ENCODE measurements at places on chromosomes 2 and 18.
A peak's percentile ranks its signal among the peaks of the same experiment; 100 is the strongest.

GRCh38 chr18:73270920-73271634 is 403.3 kb upstream of the NETO1 start:
- no peak for DNase-seq

DNA sequence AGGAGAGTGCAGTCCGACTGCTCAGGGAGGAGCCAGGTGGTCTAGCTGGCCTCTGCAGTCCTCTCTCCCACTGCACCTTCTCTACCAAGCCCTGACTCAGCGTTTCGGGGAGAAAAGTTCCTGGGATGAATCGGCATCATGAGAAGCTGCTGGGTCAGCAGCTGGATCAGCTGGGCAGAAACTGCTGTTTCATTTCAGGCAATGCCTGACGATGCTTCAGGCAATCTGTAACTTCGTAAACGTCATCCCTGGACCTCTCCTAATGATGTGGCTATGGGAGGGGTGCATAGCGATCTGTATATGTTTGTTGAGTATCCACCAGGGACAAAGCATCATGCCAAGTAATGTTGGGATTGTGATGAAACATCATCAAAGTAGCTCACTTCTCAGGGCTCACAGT is 20.7 kb downstream of the LIPG start:
- no peak for DNase-seq

DNA sequence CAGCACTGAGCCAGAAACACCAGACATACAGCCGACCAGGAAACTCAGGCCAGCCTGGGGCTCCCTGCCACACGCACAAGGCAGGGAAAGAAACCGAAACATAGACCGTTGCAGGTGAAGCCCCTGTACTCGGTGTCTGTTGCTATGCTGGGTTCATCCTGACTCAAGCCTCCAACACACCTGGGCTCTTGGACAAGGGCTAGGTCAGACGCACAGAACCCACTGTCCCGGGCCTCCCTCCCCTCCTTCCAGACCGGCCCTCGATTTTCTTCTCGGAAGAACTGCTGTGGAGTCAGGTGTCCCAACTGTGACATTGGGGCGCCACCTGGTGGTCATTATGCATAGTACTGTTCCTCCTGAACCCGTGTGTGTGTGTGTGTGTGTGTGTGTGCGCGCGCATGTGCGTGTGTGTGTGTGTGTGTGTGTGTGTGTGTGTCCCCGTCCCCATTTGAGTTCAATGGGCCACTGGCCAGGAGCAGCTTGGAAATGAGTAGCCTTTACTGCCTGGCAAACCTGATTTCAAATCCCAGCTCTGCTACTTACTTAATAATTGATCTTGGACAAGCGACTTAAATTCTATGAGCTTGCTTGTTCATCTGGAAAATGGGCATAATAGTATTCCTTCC is 55.4 kb upstream of the GLI2 start:
- peak; percentile 46 for DNase-seq

DNA sequence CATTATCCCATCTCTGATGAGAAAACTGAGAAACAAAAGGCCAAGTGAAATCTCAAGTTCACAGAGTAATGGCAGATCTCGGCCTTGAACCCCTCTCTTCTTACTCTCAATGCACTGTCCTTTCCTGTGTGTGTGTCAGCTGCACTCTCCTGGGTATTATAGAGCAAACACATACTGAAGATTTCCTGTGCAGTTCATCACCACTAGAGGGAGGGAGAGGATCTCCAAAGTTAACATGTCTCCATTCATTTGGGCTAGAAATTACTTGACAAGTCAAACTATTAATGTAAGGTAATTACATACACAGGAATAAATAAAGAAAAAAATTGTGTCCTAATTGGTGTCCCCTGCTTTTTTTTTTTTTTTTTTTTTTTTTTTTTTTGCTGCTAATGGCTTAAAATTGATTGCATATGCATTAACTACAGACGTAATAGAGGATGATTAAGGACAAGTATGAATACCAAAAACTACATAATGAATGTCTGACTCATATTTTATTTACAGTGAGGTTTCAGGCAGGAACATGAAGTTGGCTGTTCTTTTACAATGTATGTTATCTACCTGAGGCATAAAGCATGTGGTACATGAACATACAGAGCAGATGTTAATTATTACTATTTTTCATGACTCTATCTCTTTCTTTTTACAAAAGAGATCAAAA is 269.2 kb downstream of the NYAP2 start:
- peak; percentile 22 for DNase-seq

- DNase-seq, result no peak
These were observed 304.2 kb downstream of the CYP26B1 start for GRCh38 chr2:71843391-71843850.

DNA sequence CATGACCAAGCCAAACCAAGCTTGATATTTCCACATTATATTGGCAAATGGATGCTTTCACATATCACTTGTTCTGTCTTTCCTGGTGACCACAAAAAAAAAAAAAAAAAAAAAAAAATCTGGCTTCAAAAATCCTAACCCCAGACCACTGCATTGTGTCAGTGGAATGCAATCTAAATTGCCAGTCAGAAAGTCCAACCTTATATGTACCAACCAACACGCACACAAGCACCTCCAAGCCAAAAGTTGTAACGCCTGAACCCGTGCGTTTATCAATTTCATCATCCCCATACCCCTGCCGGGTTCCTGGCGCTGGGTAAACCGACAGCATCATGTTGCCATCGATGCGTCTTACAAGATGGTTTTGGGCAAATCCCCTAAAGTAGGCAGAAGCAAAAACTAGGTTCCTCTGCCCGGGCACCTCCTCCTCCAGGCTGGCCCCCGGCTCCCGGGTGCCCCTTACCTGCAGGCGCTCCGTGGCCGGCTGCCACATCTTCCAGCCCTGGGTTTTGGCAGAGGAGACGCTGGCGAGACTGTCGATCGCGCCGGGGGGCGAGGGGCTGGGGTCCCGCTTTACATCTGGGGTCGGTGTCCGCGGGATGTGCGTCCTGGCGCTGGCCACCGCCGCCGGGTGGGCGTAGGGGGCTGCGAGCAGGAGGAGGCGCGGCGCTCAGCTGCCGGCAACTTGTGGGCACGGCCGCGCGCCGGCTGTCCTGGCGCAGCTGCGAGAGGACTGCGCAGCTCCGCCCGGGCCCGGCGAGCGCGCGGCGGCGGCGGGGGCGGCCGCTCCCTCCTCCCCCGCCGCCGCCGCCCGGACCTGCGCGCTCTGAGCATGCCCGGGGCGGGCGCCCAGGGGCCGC is at the start of gene PID1:
TSS of gene PID1 (minus strand) at position 737 of the 860 bp plus-strand sequence. CDS start at position 493, 244 bp downstream.
- DNase-seq, result no peak

DNA sequence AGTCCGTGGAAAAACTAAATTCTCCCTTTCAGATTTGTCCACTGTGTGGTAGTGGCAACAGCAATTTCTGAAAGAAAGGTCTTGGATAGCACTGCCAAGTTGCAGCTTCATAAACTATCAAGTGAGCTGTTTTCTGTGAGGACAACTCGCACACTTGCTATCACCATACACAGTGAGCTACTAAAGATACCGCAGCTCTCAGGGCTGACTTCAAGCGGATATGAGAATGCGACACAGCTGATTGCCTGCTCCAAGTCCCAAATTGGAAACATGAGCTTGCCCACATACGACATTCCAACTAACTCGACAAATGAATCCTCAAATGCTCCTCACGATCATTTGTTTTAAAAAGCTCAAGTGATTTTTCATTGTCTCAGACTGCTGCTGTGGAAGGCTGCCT is 46.2 kb downstream of the E2F6 start:
- DNase-seq, result no peak

DNA sequence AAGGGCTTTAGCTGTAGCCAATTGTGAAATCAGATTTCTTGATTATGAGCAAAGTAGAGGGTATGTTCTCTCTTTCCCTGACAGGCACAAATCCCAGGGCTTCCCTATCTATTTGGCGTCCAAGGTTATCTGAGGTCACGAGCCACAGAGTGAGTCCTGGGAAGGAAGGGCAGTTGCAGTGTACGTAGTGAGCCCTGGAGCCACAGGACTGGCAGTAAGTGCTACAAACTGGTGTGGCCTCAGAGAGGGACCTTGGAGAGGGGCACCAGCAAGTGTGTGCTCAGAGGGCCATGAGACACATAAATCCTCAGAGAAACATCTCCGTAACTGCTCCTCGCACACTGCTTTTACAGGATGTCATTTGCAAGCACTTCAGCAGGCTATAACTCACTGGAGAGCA is 115.5 kb upstream of the SH3BP4 start:
- no peak for DNase-seq

DNA sequence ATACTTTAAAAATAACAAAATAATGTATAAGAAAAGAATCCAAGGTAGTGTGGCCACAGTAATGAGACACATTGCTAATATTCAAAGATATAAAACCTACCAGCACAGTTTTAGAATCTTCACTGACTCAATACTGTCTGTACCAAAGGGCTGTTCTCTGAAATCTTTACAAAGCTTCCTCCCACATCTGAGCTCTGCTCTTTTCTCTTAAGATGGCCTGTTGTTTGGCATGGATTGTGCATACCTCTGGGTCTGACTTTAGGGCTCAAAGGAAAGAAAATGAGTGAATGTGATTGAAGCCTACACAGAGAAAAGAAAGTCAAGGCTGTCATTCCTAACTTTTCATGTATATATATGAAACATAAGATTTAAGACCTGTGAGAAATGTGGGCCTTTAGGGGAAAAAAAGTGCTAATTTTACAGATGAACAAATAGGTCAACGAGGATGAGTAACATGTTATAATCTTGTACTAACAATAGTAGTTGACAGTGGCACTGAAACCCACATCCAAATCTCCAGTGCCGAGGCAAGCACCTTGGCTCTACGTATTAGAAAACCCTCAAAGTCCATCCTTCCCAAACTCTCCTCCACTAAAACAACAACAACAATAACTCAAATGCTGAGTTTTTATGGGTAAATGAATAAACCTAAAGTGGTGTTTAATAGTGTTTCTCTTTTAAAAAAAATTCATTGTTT is 114.2 kb downstream of the ZNF521 start:
- DNase-seq, result no peak

DNA sequence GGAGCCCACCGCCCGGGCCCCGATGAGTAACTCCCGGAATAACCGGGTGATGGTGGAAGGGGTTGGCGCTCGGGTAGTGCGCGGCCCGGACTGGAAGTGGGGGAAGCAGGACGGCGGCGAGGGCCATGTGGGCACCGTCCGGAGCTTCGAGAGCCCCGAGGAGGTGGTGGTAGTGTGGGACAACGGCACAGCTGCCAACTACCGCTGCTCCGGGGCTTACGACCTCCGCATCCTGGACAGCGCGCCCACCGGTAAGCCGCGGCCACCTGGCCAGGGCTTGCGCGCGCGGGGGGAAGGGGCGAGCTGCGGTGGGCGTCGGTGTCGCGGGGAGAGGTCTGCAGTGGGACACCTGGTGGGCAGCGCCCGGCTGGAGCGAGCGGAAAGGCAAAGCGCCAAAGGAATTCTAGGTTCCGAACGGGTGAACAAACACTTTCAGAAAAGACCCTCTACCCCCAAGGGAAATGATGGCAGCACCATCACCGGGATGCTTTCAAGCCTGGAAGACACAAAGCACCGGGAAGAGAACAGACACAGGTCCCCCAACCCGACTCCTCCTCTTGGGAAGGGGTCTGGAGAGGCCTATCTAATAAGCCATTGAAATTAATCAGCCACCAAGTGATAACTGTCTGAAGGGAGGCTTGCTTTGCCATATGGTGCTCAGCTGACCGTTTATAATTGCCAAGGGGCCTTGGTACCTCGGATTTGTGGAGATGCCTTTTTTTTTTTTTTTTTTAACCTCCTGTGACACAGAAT is 1.1 kb downstream of the MIB1 start:
- no peak for DNase-seq

DNA sequence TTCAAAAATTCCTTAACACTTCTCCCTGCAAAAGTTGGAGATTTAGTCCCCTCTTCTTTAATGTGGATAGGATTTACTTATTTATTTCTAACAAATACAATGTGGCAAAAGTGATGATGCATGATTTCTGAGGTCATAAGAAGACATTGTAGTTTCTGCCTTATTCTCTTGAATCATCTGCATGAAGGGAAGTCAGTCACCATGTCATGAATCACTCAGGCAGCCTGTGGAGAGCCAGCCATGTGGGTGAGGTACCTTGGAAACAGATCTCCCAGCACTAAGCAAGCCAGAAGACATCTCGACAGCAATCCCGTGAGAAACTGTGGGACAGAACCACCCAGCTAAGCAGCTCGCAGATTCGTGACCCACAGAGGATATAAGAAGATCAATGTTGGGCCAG is 2.7 kb upstream of the ZC3H8 start:
- no peak for DNase-seq

DNA sequence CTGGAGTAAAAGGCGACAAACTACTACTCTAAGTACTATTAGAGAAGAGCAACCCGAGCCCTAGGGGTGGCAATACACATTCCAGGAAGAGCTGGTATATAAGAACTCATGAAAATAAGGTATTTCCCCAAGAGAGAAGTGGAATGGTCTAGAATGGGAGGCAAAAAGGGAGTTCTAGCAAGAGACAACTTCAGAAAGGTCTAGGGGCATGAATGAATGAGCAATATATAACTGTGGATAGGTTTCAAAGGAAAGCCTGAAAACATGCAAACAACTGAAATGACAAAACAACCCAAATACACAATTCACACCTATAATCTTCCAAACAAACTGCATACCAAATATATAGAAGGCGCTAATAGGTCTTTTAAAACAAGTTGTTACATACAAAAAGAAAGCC is 22.2 kb downstream of the TRIP12 start:
- DNase-seq, result no peak

- DNase-seq, result no peak
These were observed 94.1 kb upstream of the BOD1L2 start for GRCh38 chr18:57052759-57053158.

DNA sequence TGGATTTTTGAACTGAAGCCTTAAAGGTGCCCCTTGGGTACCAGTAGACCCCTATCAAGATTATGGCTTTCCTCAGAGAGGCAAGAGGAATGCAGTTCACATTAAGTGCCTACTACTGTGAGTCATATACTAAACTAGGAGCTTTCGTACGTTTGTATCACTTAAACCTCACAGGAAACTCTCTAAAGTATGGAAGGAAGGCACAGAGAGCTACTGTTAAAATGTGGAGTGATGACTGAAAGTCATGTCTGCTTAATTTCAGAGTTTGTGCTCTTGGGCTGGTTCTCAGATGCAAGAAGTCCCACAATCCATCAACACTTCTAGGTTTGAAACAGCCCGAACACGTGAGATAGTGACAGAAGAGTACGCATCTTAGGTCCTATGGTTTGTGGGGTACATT is 4.7 kb downstream of the PLCL1 start:
- no peak for DNase-seq

DNA sequence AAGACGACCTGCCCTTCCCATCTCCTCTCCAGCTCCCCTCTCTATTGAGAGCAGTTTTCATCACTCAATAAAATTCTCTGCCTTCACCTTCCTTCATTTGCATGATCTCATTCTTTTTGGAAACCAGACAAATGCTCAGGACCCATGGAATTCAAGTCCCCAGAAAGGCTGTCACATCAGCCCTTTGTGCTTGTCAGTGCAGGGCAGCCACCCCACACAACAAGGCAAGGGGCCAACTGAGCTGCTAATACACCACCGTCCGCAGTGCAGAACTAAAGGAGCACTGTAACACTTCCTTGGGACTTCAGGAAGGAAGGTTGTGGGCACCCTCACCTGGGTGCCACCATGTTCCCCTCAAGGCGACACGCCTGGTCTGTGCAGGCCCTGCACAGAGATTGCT is 26.2 kb downstream of the MCEE start:
- DNase-seq, result no peak

- no peak for DNase-seq
These were observed 407.9 kb downstream of the DCC start for GRCh38 chr18:52747869-52748268.

All from activated CD4-positive, alpha-beta T cell treated with anti-CD3 and anti-CD28 coated beads, Interleukin-2, amount 50 U/mL, for 24 hours (primary cell).